ENCODE measurements at places on chromosomes 1 and 21.

DNA sequence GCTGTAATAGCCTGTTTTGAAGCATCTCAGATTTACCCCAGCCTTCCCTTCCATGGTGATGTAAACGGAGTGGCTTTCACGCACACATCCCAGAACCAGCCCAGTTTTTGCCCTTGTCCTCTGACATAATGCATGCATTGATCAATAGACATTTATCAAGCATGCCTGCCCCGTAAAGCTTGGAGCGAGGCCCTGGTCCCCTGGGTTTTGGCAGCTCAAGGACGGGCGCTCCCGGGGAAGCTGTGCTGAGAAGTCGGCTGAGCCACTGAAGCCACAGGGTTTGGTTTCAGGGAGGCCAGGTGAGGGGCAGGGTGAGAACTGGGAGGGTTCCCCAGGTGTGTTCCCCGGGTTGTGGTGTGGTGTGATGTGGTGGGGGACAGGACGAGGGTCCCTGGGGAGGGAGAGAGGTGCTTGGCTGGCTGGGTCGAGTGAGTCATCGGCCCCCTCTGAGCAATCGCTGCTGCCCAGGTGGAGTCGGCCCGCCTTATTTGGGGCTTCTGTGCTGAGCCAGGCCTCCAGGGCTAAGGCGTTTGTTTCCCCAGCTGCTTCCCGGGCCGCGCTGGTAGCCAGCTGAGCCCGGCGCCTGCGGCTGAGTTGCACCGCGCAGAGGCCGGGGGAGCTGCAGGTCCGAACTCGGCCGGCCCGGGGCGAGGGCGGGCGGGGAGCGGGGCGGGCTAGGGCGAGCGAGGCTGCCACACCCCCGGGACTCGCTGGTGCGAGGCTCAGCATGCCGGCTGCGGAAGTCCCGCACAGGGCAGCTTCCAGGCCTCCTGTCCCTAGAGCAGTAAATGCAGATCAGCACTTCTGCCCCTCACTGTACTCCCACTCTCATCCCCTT lies 23.6 kb downstream of the ATP2B4 start:
- DNase-seq, result peak; percentile 80

- DNase-seq, result no peak
Measured at GRCh38 chr1:24421502-24421901, 5.9 kb downstream of the NIPAL3 start.

GRCh38 chr21:31340942-31341487 lies 3.0 kb downstream of the TIAM1 start:
- DNase-seq, result no peak

DNA sequence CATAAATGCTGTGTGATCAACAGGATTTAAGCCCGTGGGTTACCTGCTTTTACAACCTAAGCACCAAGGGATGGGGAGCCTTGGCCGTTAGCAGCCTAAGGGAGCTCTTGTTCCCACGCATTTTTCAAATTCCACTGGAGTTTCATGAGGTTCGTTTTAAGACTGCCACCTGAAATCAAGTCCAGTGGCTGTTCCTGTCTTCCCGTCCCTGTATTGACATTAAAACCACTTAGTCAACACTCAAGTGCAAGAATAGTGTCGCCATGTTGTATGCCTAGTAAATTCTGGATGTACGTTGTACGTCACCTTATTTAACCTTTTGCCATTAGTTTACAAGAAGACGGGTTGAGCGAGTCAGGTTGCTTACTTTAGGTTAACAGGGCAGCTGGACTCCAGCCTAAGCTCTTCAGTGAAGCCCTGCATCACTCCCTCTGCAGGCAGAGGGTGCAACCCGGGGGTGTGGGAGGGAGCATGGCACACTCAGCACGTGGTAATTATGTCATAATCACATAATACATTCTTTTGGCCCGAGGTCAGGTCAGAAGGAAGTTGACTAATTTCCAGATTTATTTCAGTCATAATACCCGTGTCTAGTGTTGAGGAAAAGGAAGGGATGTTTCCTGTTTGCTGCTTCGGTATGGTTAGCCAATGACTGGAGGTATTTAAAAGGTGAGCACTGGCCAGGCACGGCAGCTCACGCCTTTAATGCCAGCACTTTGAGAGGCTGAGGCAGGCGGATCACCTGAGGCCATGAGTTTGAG lies 42.5 kb downstream of the CNST start:
- DNase-seq, result no peak

DNA sequence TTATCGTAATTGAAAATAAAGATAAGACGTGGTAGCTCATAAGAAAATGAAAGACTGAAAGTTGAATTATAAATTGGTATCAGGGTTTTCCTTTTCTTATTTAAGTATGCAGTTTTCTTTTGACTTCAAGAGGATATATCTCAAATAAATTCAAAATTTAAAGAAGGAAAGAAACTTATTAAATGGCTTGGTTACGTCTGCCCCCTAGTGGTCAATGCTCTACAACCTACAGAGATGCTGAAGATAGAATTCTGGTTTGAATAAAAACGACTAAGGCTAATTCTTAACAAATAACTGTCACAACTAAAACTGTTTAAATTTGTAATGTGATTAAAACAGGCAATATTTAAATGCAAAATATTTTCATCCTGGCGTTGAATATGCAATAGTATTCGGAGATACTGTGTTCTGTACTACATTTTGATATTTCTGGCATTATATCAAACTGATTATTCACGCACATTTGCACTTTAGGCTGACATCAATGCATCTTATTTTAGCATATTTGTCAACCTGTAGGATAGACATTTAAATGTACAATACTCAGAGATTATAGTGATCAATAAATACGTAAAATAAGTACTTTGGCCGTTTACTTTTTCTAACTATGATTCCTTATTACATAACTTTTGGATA lies 26.8 kb downstream of the IFI44 start:
- peak; percentile 58 for DNase-seq

GRCh38 chr1:27517301-27517700 lies 27.3 kb upstream of the WASF2 start:
- DNase-seq, result no peak

DNA sequence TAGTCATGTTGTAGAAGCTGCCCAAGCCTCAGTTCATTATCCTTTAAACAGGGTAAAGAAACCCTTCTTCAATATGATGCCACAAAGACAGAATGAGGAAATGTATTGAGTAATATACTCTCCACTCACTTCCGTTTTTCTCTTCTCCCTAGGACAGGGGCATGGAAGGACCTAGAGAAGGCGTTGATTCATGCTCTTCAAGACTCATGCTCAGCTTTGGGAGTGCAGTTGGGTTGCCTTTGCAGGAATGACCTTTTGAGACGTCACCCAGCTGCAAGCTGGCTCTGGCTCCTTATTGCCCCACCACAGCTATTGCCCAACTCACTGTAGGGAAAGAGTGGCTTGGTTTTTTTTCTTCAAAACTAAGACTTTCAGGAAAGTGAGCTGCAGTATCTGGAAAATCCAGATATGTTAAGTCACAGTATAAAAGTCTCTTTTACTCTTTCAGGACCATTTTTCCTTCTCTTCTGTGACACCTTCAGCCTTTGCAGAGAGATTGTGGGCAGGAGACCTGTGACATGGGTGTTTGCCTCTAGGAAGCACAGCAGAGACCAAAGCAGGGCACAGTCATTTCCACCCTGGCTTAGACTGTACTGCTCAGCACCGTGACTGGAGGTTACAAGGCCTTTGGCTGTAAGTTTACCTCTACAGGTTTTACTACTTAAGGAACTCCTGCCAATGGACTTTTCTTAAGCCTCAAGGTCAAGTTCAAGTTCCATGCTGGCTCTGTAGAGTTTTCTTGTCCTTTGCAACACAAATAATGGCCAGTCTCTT lies 39.5 kb downstream of the XCL2 start:
- no peak for DNase-seq

GRCh38 chr1:206895837-206896242 lies 1.4 kb upstream of the IL24 start:
- no peak for DNase-seq

- DNase-seq, result no peak
Measured at GRCh38 chr1:9869831-9870251, 40.2 kb downstream of the CTNNBIP1 start.

GRCh38 chr1:180860535-180860934 lies 52.2 kb upstream of the KIAA1614 start:
- DNase-seq, result no peak

- DNase-seq, result no peak
Measured at GRCh38 chr1:65953170-65953569, 160.5 kb downstream of the PDE4B start.

GRCh38 chr1:42962641-42963377 lies 4.1 kb upstream of the SLC2A1 start:
- DNase-seq, result no peak

GRCh38 chr1:8197493-8198282 lies 120.2 kb upstream of the SLC45A1 start:
- DNase-seq, result no peak

DNA sequence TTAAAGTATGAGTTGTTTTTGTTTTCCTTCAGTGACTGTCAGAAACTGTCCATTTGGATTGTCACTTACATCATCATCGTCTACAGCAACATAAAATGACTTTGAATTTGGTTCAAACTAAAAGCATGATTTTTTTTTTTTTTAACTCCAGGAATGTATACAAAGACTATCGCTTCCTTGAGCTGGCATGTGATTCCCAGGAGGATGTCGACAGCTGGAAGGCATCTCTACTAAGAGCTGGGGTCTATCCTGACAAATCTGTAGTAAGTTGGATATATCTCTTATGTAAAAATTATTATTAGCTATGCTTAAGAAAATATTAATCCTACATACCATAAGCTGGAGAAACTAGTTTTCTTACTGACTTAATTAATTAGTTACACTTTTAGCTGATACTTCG lies 111.9 kb upstream of the C1orf105 start:
- no peak for DNase-seq

DNA sequence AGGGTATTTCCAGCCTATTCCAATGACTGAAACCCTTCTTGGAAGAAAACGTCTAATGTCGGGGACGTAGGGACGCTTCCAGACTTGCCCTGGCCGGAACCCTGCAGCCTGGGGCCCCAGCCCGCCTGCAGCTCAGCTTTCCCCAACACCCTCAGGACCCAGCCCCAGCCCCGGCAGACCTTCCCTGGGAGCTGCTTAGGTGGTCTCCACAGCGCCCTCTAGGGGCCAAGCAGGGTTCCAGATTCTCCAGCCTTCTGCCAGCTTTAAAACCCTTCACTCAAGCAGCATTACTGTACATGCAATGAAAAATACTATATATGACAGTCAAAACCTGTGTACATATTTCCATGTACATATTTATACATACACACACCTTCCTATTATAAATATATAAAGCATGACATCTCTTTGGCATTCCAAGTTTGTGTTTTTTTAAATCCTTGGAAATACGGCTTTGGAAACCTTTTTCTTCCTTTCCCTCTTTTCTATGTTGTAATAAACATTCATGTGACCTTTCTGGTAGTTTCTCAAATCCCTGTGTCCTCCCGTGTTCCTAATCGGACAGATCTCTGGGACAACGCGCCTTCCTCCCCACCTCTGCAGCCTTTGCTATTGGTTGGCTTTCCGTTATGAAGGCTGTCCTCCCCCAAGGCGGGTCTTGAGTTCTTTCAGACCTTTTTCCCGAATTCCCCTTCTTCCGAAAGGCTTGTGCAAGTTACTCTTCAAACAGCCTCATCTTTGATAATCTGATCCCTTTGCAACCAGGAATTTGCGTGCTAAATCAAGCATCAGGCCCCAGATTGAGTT lies 60.3 kb downstream of the STUM start:
- peak; percentile 53 for DNase-seq

- DNase-seq, result no peak
Measured at GRCh38 chr1:167563579-167564246, 10.2 kb upstream of the CREG1 start.

- DNase-seq, result no peak
Measured at GRCh38 chr1:165325460-165326203, 30.9 kb downstream of the LMX1A start.

DNA sequence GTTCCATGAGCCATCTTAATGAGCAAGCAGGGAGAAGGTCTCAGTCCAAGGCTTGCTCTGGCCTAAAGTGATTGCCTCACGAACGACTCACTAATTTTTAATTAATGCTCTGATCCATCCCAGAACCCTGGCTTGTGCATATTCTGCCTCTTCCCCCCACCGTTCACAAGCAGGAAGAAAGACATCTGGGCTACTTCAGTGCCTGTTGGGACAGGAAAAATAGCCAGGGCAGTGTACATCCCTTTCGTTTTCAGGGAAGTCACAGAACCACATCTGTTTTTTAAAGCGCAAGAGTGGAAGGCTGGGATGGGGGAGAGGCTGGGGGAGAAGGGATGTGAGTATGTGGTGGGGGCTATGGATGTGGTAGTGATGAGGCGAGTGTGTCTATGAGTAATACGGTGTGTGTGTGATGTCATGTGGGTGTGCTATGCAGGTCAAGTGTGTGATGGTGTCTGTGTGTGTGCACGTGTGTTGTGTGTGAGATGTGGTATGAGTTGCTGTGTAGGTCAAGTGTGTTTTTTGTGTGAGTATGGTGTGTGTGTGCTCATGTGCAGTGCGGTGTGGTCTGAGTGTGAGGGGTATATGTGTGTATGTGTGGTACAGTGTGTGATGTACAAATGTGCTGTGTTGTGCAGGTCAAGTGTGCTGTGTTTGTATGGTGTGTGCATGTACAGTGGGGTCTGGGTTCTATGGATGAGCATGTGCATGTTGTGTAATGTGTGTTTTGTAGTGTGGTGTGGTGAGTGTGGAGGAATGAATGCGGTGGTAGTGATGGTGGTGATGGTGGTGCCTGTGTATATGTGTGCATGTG lies 64.9 kb upstream of the SYT6 start:
- no peak for DNase-seq

GRCh38 chr1:68047659-68048026 lies 2.8 kb downstream of the DIRAS3 start:
- DNase-seq, result no peak

DNA sequence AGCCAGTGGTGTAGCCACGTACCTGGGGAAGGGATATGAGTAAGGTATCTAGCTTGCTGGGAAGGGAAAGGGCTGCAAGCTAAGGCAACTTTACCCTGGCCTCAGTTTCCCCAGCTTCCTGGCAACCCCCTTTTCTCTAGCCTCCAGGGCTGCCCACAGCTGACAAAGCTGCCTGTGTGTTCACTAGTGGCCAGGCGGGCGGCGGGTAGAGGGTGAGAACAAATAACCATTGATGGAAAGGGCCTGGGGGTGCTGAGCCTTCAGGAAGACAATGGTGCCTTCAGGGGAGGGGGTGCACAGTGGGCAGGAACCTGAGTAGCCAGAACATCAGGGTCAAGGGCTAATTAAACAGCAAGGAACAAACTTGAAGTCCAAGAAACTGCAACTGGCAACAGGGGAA lies 6.1 kb downstream of the CERS2 start:
- DNase-seq, result no peak

GRCh38 chr1:155125511-155125945 lies 2.1 kb upstream of the EFNA1 start:
- DNase-seq, result no peak

DNA sequence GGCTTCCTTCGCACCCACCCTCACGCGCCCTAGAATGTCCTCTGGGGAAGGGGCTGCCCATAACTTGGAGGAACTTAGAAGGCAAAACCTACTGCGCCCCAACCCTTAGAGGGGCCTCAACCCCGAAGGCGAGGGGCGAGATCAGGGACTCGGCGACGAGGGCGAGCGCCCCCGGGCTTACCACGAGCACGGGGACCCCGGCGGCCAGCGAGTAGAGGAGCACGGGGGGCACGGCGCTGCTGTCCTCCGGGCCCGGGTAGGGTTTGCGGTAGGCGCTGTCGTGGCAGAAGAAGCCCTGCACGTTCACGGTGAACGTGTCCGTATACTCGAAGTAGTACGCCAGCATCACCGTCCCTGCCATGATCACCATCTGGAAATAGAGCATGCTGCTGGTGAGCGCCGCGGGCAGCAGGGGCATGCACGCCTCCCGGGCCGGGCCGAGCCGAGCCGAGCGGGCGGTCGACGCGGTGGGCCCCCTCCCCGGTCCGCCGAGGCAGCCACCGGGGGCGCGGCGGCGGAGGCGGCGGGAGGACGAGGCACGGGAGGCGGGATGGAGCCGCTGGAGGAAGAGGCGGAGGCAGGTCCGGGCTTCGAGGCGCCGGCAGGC lies 304 bp downstream of the PLPPR5 start:
- no peak for DNase-seq

All from T-helper 2 cell (primary cell).